ENCODE measurements at places on chromosomes 7 and 10.
A peak's percentile ranks its signal among the peaks of the same experiment; 100 is the strongest.

DNA sequence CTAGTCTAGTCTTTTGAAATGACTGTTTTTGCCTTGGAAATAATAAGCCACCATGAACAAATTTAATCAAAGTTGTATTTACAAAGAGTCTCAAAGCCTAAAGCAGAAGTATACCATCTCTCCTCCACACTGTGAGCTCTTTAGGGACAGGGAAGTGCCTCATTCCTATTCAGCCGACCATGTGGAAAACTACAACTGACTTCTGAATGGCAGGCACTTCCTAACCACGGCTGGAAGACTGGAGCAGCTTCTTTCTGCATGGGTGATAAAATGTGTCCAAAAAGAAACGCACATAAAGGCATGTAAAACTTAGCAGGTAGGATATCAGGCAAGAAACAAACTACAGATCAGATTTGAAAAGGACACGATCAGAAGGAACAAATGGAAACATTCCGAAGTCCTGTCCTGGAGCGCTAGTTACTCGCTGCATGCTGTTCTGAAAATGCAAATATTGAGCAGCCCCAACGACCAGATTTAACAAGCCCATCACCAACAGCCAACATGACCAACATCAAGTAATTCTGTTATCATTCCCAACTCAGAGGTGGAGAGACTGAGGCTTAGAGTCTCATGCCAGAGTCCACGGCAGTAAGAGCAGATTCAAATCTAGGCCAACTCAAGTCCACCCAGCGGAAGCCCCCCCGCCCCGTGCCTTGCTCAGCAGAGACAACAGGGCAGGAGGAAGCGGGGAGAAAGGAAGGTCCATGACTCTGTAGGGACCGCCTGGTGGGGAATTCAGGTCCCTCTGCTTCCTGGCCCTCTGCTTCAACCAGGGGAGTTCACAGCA, 26.5 kb downstream of the CTBP2 start:
- DNase-seq = no peak

GRCh38 chr7:100157334-100158228, 942 bp downstream of the TRAPPC14 start:
- no peak for DNase-seq

GRCh38 chr10:110430340-110431273, 67.1 kb upstream of the DUSP5 start:
- no peak for DNase-seq

- DNase-seq = no peak
Observed at GRCh38 chr7:88153378-88153777, 66.5 kb downstream of the SRI start.

- no peak for DNase-seq
Observed at GRCh38 chr7:111358915-111359314, 203.4 kb downstream of the IMMP2L start.

- no peak for DNase-seq
Observed at GRCh38 chr7:97851683-97852082, 20.5 kb downstream of the ASNS start.

GRCh38 chr7:134186801-134187200, 59.7 kb downstream of the LRGUK start:
- no peak for DNase-seq

GRCh38 chr7:91866599-91867148, 13.8 kb downstream of the MTERF1 start:
- no peak for DNase-seq

DNA sequence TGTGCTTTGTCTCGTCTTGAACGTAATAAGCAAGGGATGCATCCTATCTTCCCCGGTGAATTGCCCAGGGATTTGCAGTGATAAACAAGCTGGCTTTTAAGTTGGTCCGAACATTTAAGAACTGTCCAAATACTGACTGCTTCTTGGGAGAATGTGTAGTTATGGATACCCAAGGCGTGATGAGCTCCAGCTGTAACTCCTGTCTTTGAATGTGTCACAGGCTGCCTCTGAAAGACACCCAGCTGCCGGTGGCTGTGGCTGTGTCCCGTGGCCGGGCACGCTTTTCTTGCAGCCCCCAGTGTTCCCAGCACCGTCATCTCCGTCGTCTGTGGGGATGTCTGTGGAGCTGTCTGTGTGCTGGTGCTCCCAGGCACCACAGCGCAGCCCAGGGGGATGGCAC, 118.1 kb downstream of the GLRX3 start:
- DNase-seq = no peak

DNA sequence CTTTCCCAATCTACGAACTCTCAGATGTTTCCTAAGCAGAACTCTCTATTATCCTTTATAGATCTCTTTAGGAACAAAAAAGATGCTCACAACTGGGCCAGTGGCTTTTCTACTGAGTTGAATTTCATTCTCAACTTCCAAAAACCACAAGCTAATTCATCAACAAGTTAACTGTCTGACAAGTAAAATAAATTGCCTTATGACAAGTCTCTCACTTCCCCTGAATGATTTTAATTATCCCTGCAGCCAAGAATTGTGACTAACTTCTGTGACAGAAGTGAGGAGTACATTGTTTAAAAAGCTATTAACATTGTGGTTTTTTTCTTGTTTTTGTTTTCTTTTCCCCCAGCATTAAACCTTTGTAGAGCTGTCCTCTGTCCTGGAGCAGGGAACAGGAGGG, 343.1 kb downstream of the HPSE2 start:
- DNase-seq = no peak

- DNase-seq = peak; percentile 7
Observed at GRCh38 chr10:48523820-48524758, 80.8 kb downstream of the ARHGAP22 start.

GRCh38 chr10:71771821-71772617, 1.3 kb downstream of the VSIR start:
- no peak for DNase-seq

GRCh38 chr7:24911213-24911603, 68.8 kb downstream of the OSBPL3 start:
- no peak for DNase-seq

DNA sequence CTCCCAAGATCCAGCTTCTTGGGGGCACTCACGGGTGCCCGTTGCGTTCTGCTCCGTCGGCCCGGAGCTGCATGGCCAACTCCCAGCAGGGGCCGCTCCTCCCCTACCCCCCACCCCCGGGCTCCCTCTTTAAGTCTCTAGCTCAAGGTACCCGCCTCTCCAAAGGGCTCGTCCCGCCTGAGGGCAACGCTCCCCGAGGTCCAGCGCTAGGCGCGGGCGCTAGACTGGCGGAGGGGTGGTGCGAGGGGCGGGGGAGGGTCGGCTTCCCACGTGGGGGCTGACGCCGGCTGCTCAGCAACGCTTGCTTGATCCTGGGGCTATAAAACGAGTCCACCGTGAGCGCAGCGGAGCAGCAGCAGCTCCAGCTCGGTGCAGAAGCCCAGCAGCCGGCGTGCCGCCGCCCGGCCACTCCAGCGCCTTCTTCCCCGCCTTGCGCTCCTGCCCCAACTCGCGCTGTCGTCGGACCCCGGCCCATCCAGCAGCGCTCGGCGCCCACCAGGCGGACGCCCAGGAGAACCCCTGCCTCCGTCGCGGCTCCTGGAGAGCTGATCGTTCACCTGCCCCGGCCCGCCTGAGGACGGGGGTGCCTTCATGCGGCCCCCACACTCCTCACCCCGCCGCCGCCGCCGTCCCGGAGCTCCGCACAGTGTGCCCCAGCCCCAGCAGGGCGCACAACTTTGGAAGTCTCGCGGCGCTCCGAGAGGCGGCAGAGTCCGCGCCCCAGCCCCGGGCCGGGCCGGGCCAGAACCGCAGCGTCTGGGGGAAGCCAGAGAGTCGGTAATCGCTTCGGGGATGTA, at the start of gene ADRA2A:
ADRA2A (plus strand) TSS at position 348 of the 797 bp plus-strand sequence. CDS start 968 bp downstream, outside the sequence.
- peak; percentile 71 for DNase-seq

- DNase-seq = peak; percentile 47
Observed at GRCh38 chr7:148084138-148084537, 506.4 kb upstream of the C7orf33 start.

- no peak for DNase-seq
Observed at GRCh38 chr7:117656806-117657205, 177.0 kb downstream of the CFTR start.

DNA sequence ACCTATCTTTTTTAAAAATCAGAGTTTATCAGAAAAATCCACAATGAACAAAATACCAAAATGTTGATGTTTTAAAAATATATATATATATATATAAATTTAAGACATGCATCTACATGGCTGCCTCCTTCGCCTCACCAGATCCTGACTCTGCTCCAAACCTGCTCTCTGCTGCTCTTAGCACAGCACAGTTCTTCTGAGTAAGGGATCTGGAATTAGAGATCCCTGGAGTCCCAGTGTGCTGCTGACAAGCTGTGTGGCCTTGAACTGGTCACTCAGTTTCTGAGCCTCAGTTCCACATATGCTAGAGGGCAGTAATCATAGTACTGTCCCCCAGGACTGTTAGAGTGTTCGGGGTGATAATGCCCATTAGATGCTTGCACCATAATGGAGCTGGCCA, 53.1 kb upstream of the AQP1 start:
- DNase-seq = no peak

DNA sequence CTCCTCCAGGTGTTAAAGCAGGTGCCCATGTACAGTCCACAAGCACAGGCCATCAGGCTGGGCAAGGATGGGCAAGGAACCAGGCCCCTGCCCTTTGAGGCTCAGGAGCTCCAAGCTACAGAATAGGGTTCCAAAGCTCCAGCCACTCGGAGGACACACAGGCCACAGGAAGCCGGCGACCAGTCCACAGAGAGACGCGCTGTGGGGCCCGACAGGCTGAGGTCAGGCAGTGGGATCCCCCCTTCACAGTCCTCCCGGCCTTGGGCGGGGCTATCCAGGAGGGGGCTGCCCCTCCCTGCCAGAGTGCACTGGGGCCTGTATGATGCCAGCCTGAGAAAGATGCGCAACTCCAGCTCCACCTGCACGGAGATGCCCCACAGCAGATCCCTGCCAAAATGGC, 34.0 kb downstream of the MAD1L1 start:
- DNase-seq = no peak

DNA sequence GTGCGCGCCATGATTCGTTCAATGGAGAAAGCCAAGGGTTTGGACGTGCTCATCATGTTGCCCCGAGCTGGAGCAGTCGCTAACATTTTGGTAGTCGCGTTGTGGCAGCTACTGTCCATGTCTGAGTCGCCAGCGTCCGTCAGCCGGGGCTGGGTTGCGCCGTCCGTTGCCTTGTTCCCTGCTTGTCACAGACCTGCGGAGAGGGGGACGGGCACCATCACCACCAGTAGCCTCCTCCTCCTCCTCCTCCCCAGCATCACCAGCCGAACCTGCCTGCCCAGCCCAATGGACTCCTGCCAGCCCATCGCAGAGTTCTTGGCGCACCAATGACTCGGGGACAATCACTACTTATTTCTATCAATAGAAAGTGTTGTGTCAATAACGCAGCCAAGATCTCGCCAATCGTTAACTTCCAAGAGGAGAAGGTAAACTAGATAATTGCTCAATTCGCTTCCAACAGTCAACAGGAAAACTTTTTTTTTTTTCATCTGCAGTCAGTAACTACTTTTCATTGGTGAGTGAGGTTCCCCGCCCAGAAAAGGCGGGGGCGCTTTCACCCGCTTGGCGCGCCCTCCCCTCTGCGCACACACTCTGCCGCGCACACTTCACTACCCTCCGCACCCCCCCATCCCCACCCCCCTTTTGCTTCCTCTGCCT, at the start of gene FEZF1:
FEZF1 (minus strand) TSS at position 432 of the 657 bp plus-strand sequence; CDS start at position 119, 313 bp downstream.
- DNase-seq = no peak

DNA sequence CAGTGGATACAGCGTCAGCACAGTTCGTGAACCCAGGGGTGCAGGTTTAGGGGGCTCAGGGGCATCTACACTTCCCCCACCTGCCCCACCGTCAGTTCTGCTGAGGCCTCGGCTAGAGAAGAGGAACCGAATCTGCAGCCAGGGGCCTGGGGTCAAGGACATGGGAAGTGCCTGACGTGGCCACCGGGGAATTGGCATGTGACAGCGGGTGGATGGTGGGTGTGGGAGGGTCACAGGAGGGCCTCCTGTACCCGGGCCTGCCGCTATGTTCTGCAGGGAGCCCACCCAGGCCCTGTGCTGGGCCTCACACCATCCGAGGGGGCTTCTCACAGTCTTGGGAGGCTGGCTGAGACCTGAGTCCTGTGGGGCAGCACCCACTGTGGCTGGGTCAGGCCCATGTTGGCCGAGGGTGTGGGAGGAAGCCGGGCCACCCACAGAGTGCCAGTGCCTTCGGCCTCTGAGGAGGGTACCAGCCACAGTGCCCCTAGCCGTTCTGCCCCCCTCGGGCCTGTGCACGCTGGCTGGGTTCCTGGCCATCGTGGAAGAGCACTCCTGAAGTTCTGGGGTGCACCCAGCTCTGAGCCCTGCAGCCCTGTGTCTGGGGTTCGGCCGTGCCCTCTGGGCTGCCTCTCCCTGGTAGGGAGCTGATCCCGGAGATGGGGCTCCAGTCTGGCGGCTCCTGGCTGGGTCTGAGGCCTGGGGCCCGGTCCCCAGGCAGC, 5.9 kb downstream of the TTYH3 start:
- no peak for DNase-seq

DNA sequence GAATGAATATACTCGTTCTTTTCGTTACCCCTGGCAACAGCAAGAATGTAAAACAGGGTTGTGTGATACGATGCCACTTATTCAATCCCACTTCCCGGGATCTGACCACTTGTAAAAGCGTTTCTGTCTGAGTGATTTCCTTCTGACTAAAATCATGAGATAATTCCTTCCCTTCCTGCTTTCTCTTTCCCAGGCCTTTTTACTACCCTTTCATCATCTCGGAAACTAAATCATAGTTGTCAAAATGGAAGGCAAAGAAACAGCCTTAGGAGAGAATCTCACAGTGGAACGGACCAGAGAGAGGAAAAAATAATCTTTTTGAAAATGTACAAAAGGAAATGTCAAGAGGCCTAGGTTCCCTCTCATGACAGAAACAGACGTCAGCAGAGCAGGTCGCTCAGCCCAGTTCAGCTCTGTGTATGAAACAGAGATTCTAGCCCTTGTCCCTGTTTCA, 29.8 kb downstream of the DIP2C start:
- DNase-seq = peak; percentile 22

GRCh38 chr7:105298439-105298894, 90.3 kb downstream of the SRPK2 start:
- DNase-seq = no peak

Measured in DMS79 treated with DMSO at 0.1 percent for 48 hours (cell line).